ENCODE measurements at places on chromosomes 4 and X.
A peak's percentile ranks its signal among the peaks of the same experiment; 100 is the strongest.

GRCh38 chr4:60884587-60884986 is 315.5 kb upstream of the ADGRL3 start:
- DNase-seq = no peak

DNA sequence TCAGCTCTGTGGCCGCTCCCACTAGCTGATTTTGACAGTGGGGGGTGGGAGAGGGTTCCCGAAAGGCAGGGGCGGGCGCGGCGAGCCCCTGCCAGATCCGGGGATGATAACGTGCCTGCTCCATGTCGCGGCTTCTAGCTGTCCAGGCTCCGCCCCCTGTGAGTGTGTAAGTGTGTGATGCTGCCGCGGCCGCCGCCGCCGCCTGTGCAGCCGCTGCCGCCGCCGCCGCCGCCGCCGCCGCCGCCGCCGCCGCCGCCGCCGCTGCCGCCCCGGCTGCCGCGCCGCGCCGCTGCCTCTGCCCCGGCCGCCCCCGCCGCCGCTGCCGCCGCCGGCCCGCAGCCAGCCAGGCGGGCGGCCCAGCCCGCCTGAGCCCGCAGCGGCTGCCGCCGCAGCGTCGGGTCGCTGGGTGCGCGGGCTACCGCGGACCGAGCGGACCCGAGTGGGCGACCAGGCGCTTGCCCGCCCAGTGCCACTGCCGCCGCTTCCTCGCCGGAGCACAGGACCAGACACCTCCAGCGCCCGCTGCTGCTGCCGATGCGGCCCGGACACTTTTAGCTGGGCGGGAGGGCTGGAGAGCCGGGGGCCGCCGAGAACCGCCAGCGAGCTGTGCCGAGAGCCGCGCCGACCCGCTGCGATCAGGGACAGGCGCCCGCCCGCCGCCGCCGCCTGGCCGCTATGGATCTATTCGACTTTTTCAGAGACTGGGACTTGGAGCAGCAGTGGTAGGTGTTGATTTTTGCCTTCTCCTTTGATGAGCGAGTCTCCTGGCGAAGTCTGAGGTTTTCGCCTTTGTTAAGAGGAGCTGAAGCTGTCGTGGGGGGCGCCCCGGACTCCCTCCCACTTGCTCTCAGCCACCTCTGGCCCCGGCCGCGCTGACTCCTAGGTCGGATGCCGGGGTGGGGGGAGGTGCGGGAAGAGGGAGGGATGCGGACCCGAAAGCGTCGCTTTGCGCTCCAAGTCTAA is at the start of gene AFF2:
Gene AFF2, plus strand, starts transcription at position 195 of the 963 bp plus-strand sequence. Its CDS starts 481 bp downstream, at position 676.
- DNase-seq = peak; percentile 37

DNA sequence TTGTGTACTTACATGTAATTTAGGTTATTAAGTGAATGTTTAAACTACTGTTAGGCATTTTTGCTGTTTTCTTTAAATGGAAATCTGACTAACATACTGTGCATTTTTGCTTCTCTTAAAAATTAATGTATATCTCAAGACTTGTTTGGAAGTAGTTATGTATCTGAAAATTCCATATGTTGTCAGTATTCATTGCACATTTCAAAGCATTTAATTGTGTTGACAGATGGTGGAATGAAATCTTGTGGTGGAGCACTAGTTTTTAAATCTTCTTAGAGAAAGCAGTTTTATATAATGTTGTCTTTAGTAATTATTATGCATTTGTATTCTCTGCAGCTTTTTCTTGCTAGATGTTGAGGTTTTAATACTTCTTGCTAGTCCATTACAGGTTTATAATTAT is 71.5 kb upstream of the MSANTD1 start:
- DNase-seq = no peak

GRCh38 chr4:103054030-103054429 is 22.5 kb downstream of the SLC9B2 start:
- DNase-seq = no peak

DNA sequence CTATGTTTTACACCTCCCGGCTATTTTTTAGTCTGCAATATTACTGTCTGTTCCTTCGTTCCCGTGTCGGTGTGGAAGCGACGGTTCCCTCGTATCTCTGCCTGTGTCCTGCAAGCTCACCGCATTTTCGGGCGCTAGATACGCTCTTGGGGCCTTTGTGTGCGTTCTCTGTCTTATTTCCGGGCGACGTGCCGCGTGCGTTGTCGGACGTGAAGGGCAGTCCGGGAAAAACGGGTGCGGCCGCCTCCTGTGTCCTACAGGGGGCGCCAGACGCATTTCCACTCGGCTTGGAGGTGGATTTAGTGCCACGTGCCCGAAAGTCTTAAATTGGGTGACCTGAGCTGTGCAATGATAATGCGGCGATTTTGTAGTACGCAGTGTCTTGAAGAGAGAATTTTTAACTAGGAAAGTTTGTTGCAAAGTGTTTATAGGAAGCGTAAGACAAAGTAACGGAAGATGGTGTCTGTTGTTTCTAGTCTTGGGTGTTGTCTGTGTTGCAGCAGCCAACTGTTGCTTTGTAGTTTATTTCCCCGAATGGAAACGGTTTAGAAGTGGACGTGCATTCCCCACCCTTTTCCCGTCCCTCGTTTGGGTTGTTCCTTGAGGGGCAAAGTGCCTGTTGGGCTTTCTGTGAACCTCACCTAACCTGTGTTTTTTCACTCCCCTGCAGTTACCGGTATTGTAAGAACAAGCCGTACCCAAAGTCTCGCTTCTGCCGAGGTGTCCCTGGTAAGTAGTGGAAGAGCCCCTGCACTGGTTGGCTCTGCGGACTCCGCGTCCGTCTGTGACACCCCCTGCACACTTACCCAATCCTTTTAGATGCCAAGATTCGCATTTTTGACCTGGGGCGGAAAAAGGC is 720 bp downstream of the RPL10 start:
- DNase-seq = no peak

DNA sequence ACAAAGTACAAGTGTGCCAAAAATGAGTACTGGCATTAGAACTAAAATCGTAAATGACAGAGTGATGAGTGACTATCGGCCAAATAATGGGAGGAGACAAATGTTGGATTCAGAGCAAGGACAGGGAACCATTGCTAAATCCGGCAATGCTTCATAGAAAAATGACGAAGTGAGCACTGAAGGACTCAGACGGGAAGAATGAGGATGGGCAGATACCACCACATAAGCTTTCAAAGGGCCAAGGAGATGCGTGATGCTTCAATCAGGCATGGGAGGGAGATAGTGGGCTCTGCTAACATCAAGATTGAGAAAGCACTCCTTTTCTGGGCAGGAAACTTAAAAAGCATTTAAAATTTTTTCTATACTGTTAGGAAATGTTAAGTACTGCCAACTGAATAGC is 21.6 kb downstream of the RBBP7 start:
- no peak for DNase-seq

- no peak for DNase-seq
Observed at GRCh38 chr4:148926276-148927260, 484.4 kb upstream of the NR3C2 start.

DNA sequence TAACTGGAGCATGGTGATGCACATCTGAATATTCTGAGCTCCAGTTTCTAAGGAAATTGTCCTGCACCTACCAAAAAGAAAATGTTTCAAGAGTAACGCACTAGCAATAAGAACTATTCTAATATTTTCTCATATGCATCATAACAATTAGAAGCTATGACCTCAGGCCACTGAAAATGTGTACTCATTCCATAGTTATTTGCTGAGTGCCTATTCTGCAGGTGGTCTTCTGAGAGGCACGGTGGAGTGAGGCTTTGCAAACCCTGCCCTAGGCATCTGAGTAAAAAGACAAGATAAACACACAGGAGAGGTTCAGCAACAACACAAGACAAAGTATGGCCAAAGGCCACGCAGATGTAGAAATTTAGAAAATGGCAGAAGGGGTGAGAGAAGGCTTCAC is 23.7 kb downstream of the SLC10A6 start:
- DNase-seq = no peak
